H9 (cell line): ENCODE measurements at places on chromosomes 7 and 10. TPM values are rescaled to one million over a fixed set of nuclear protein-coding genes. Genes with fewer than 3 reads are reported as not detected.
A peak's percentile ranks its signal among the peaks of the same experiment; 100 is the strongest.

Gene DPYSL4
- total RNA-seq: 26.3 and 29.0 TPM in 2 replicates

Gene ZNF736
- not detected in 2 replicates for total RNA-seq

Gene TMED4
- 60.3 and 62.4 TPM in 2 replicates for total RNA-seq

Gene ADAM12
- 0.24 and 0.35 TPM in 2 replicates for total RNA-seq

Gene SLC13A4
- total RNA-seq: 2.0 and 3.5 TPM in 2 replicates

Gene STEAP2
- 6.6 and 6.7 TPM in 2 replicates for total RNA-seq

Gene INMT
- total RNA-seq: 0.59 and 0.70 TPM in 2 replicates

Gene TLX1
- total RNA-seq: not detected in 2 replicates

Gene BAIAP2L1
- 25.9 and 29.9 TPM in 2 replicates for total RNA-seq

DNA sequence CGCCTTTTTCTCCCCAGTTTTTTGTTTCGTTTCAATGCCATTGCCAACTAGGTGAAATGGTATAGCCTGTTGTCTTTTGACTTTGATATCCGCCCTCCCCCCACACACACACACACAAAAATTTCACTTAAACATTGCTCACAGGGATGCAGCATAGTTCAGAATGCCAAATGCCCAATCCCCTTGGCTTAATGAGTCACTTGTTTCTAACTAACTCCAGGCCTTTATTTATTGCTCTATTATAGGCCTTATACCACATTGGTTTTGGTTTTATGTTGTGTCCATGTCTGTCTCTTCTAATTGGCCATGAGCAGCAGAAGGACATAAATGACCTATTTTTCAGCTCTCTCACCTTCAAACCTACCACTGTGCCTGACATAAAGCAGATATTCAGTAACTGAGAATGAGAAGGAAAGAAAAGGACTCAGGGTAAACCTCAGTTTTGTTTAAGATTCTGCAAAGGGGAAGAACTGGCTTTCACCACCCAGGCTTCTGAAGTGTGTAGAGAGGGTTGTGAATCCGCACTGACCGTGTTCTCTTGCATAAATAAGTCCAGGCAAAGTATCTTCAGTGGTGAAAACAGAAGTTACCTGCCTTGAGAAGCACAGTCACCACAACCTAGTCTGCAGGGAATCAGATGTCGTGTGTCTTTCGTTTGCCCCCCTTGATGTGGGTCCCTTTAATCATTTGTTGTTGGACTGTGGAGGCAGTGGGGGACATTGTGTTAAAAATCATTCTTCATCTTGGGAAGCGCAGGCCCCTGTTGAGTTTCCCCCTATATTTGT is 139.8 kb downstream of the CELF2 start:
- no peak overlapping the region for H3K4me3 ChIP-seq
- DNase-seq: no peak
- H3K4me1 ChIP-seq: peaks cover 8% of the 10 kb centered on the region; the same call in 1 of the 2 replicates
- H3K27me3 ChIP-seq: no peaks in the 10 kb centered on the region

- H3K36me3 ChIP-seq: no peaks in the 10 kb centered on the region
- no peak for DNase-seq
- no peaks in the 10 kb centered on the region for H3K4me1 ChIP-seq
- no peak overlapping the region for H3K27ac ChIP-seq
- H3K4me3 ChIP-seq: no peak overlapping the region
Measured at GRCh38 chr7:143938379-143939243, 3.6 kb downstream of the OR2F2 start.

DNA sequence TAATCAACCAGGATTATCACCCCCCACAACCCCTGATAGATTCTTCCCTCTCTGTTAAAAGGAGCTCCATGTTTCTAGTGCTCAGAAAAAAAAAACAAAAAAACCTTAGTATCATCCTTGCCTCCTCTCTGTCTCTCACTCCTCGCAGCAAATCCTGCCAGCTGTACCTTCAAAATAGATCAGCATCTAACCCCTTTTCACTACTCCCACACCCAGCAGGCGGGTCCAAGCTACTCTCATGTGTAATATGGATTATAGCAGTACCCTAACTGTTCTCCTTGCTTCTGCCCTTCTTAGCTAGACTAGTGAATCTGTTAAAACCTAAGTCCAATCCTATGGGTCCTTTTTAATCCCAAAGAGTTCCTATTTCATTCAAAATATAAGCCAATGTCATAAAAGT is 667.4 kb downstream of the MAGI2 start:
- H3K27me3 ChIP-seq: no peaks in the 10 kb centered on the region
- no peaks in the 10 kb centered on the region for H3K36me3 ChIP-seq

DNA sequence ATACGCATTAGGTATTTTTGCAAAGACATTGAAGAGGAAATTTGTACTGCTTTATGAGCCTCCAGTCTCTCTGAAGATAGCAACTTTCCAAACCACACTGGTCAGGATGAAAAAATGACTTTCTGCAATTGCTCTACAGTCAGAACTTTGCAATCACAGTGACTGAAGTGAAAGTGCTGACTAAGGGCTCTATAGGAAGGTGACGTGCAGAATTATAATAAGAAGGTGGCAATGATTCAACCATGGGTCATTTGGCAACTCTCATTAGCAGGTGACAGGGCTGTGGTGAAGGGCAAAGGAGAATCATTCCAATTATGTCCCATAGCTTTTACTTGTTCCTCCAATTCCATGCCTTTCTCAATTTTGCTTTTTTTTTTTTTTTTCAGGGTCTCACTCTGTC is 311.0 kb downstream of the ANKRD30A start:
- H3K4me3 ChIP-seq: no peak overlapping the region
- DNase-seq: no peak
- H3K27ac ChIP-seq: no peak overlapping the region
- H3K27me3 ChIP-seq: no peaks in the 10 kb centered on the region
- H3K36me3 ChIP-seq: no peaks in the 10 kb centered on the region

DNA sequence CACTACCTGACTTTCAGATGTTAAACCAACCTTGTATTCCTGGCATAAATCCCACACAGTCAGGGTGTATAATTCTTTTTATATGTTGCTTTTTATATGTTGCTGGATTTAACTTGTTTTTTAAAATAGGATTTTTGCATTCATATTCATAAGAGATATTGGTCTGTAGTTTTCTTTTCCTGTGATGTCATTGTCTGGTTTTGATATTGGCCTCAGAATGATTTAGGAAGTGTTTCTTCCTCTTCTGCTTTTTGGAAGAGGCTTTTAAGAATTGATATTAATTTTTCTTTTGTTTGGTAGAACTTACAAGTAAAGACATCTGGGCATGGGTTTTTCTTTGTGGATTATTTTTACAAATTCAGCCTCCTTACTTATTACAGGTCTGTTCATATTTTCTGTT is 93.1 kb downstream of the CARD11 start:
- no peak for DNase-seq
- H3K27me3 ChIP-seq: no peaks in the 10 kb centered on the region
- no peak overlapping the region for H3K4me3 ChIP-seq
- H3K4me1 ChIP-seq: no peaks in the 10 kb centered on the region

DNA sequence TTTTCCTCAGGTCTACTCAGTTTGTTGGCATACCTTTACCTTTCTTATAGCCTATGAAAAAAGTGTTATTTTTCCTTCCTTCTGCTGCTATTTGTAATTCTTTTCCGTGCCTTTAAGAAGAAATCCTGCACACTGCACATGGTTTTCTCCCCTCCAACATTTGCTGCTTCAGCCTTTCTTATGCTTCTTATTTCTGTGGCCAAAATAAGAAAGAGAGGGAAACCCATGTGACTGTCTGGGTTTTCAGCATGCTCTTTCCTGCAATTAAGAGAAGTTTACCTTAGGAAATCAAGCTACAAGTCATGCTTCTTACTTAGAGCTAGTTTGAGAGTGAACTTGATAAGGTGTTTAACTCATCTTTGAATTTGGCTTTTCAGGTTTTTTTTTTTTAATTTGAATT is 11.0 kb downstream of the TBC1D12 start:
- H3K27me3 ChIP-seq: no peaks in the 10 kb centered on the region
- no peaks in the 10 kb centered on the region for H3K4me1 ChIP-seq
- H3K36me3 ChIP-seq: no peaks in the 10 kb centered on the region
- H3K27ac ChIP-seq: no peak overlapping the region
- no peak overlapping the region for H3K4me3 ChIP-seq

- H3K27me3 ChIP-seq: no peaks in the 10 kb centered on the region
- no peaks in the 10 kb centered on the region for H3K36me3 ChIP-seq
- no peak overlapping the region for H3K4me3 ChIP-seq
- H3K27ac ChIP-seq: no peak overlapping the region
- no peak for DNase-seq
Measured at GRCh38 chr10:12742771-12743170, 258.7 kb downstream of the CCDC3 start.

DNA sequence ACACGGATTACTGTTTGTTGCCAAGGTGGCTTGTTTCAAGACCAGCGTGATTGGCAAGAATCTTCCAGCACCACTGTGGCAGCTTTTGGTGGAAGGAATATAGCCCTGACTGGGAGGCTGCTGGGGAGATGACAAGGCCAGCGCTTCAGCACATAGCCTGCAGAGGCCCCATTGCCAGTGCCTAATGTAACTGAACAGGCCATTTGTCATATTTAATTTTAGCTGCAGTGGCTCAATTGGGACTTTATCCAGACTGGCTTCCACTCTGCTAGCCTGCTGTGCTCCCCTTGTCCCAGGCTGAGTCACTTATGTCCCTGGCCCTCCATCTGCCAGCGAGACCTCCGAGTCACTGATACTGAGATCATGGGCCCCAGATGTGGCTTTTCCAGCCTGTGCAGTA is 483.1 kb downstream of the GALNT17 start:
- no peak for DNase-seq
- H3K36me3 ChIP-seq: peaks cover 18% of the 10 kb centered on the region
- H3K4me1 ChIP-seq: peaks cover 9% of the 10 kb centered on the region; the same call in 1 of the 2 replicates
- H3K4me3 ChIP-seq: no peak overlapping the region
- H3K27me3 ChIP-seq: no peaks in the 10 kb centered on the region

GRCh38 chr7:26105236-26105635 is 46.8 kb upstream of the NFE2L3 start:
- H3K27ac ChIP-seq: no peak overlapping the region
- peaks cover 6% of the 10 kb centered on the region; the same call in 1 of the 2 replicates for H3K4me1 ChIP-seq
- H3K4me3 ChIP-seq: no peak overlapping the region
- no peaks in the 10 kb centered on the region for H3K27me3 ChIP-seq
- no peaks in the 10 kb centered on the region for H3K36me3 ChIP-seq

DNA sequence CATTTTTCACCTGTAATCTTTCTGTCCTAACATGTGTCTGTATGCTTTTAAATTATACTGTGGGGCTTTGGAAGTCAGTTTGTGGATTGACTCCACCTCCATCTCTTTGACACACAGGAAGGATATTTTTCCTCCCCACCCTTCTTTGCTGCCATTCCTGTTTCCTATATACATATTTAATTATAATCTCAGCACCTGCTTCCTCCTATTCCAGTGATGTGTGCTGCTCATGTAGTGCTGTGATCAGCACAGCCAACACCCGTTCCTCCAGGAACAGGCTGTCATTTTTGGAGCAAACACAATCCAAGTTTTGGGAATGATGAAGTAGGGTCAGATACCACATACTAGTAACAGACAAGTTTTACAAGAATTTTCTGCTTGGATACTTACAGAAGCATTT is 135.0 kb upstream of the PRPS1L1 start:
- no peak overlapping the region for H3K4me3 ChIP-seq
- no peak overlapping the region for H3K27ac ChIP-seq
- no peaks in the 10 kb centered on the region for H3K36me3 ChIP-seq
- no peaks in the 10 kb centered on the region for H3K27me3 ChIP-seq
- H3K4me1 ChIP-seq: no peaks in the 10 kb centered on the region

GRCh38 chr7:129263168-129263567 is 38.3 kb downstream of the AHCYL2 start:
- no peaks in the 10 kb centered on the region for H3K36me3 ChIP-seq
- H3K27me3 ChIP-seq: no peaks in the 10 kb centered on the region
- no peak for DNase-seq

DNA sequence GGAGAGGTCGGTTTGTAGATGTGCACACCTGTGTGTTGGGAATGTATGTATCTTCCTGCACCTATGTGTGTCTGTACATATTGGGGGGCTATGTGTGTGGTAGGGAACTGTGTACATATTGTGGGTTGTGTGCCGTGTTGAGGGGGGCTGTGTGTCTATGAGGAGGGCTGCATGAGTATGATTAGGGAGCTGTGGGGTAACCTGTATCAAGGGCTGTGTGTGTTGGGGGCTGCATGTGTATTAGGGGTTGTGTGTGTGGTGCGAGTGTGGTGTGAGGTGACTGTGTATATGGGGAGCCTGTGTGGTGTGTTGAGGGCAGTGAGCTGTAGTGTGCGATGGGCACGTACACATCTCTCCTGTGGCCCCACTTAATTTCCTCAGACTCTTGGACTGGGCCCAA is 22.2 kb upstream of the PAX2 start:
- H3K4me3 ChIP-seq: no peak overlapping the region
- H3K27ac ChIP-seq: no peak overlapping the region
- H3K36me3 ChIP-seq: no peaks in the 10 kb centered on the region
- H3K4me1 ChIP-seq: no peaks in the 10 kb centered on the region

- no peak overlapping the region for H3K27ac ChIP-seq
- no peaks in the 10 kb centered on the region for H3K4me1 ChIP-seq
- H3K36me3 ChIP-seq: no peaks in the 10 kb centered on the region
Measured at GRCh38 chr7:55056577-55057480, 38.0 kb downstream of the EGFR start.

- H3K36me3 ChIP-seq: no peaks in the 10 kb centered on the region; the same call in 2 of the 3 replicates
- H3K27me3 ChIP-seq: no peaks in the 10 kb centered on the region
- H3K4me1 ChIP-seq: no peaks in the 10 kb centered on the region; the same call in 1 of the 2 replicates
- DNase-seq: no peak
- H3K27ac ChIP-seq: no peak overlapping the region
Measured at GRCh38 chr7:2979201-2979631, 64.5 kb downstream of the CARD11 start.

GRCh38 chr7:5139998-5140397 is 50.0 kb upstream of the WIPI2 start:
- DNase-seq: peak; percentile 72
- H3K4me1 ChIP-seq: no peaks in the 10 kb centered on the region
- H3K4me3 ChIP-seq: no peak overlapping the region
- no peak overlapping the region for H3K27ac ChIP-seq

DNA sequence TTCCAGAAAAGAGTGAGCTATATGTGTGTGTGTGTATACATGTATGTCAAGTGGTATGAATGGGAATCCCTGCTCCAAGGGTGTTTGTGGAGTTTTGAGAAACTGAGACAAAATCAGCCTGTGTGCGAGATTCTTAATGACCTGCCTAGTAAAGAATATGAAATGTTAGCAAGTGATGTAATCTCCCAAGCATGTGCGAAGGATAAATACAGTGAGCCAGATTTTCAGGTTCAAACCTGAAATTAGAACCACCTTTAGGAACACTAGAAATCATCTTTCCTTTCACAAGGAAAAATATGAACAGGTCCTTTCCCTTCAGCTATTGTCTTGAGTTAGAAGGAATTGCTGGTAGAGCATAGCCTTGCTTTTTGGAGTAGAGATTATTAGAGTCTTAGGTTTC is 457.6 kb downstream of the LRMDA start:
- H3K4me3 ChIP-seq: no peak overlapping the region
- H3K27ac ChIP-seq: no peak overlapping the region
- DNase-seq: no peak
- H3K4me1 ChIP-seq: no peaks in the 10 kb centered on the region
